ENCODE measurements at places on chromosomes 6 and 20. TPM values are rescaled to one million over a fixed set of nuclear protein-coding genes. Genes with fewer than 3 reads are reported as not detected.

SLC35F1 gene
- not detected for total RNA-seq

GRM1 gene
- 0.13 TPM for total RNA-seq

RAMACL gene
- total RNA-seq = 2.1 TPM

SNAP25 gene
- total RNA-seq = 0.40 TPM

EPHA7 gene
- total RNA-seq = under 0.01 TPM

BACH2 gene
- under 0.01 TPM for total RNA-seq

ZBTB46 gene
- 3.3 TPM for total RNA-seq

HM13 gene
- 71.5 TPM for total RNA-seq

CLPSL2 gene
- not detected for total RNA-seq

BPIFA1 gene
- not detected for total RNA-seq

KCNB1 gene
- total RNA-seq = under 0.01 TPM

ABHD12 gene
- 30.2 TPM for total RNA-seq

Data from aortic smooth muscle cell (primary cell).